Panc1 (cell line): ENCODE measurements at places on chromosomes 5 and 9.

DNA sequence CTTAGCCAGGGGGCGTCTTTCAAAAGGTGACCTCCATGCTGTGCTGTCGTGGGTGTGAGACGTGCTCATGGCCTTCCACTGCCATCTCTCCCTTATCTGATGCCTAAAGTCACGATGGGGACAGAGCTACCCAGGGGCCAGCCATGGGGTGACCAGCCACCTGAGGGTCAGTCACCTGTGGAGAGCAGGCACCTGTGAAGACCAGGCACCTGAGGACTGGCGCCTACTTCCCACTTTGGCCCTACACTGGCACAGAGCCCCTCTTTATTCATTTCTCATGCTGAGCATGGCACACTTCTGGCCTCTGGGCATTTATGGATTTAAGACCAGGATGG is 6.4 kb upstream of the EXOC3 start:
- no peak for DNase-seq
- no peaks in the 10 kb centered on the region for H3K4me1 ChIP-seq
- no peak overlapping the region for H3K4me3 ChIP-seq
- H3K36me3 ChIP-seq = no peaks in the 10 kb centered on the region
- no peak overlapping the region for H3K27ac ChIP-seq

DNA sequence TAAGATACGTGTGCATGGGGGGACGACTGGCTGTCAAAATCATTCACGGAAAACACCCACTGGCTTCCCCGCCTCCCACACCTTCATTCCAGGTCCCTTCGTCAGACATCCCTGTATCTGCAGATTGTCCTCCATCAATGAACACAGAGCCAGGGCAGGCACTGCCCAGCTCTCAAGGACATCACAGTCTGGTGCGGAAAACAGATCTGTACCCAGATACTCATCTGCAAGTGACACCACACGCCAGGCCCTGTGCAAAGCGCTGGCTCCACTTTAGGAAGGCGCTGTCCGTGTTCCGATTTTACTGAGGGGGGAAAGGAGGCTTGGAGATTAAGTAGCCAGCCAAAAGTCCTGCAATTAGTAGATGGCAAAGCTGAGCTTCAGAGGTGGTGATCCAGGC is 72.3 kb downstream of the OLFM1 start:
- no peak for DNase-seq
- no peak overlapping the region for H3K27ac ChIP-seq
- peaks cover 3% of the 10 kb centered on the region; the same call in 1 of the 2 replicates for H3K27me3 ChIP-seq
- H3K4me3 ChIP-seq = no peak overlapping the region
- H3K36me3 ChIP-seq = no peaks in the 10 kb centered on the region

DNA sequence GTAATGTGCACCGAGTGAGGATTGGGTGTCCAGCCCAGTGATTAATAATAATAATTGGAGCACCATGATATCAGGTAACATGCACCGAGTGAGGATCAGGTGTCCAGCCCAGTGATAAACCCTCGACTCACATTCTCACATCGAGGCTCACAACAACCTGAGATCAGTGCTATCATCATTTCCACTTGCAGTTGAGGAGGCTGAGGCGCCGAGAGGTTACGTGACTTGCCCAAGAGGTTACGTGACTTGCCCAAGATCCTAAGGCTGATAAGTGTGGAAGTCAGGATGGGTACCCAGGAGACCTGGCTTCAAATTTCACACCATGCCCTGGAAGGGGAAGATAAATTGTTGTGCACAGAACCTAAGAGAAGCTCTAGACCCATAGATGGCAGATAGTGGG is 189.4 kb downstream of the MED10 start:
- no peaks in the 10 kb centered on the region for H3K36me3 ChIP-seq
- no peak for DNase-seq
- H3K27me3 ChIP-seq = no peaks in the 10 kb centered on the region; the same call in 1 of the 2 replicates
- no peak overlapping the region for H3K4me3 ChIP-seq

DNA sequence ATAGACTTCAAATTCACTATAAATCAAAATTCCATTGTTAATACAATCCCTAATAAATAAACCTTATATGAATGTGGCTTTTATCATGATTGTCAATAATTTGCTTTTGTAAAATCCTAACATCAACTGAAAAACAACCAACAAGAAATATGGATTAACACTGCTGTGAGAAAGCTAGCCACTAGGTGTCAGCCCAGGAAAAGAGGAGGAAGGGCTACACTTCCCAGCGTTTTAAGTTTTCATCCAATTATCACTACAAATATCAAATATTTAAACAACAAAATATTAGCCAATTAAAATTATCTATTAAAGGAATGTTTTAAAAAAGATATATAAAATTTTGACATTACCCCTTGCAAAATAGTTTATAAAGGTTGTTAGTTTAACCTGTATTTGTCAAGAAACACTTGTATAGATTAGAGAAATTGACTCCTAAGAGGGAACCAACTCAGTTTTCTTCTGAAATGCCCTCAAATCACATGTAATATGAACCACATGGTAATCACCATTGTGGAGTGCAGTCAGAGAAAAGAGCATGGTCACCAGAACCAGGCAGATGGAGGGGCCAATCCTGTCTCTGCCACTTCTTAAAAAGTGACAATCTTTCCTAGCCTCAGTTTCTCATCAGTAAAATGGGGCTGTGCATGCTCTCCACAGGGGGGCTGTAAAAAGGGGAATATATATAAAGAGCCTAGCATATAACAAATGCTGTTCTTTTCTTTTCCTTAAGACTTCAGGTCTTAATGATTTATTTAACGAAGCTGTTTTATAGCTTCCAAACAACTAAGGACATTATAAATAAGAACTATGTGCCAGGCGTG is 188.2 kb downstream of the CRB2 start:
- H3K27ac ChIP-seq = no peak overlapping the region
- peak; percentile 10 for DNase-seq
- no peaks in the 10 kb centered on the region for H3K27me3 ChIP-seq
- H3K36me3 ChIP-seq = no peaks in the 10 kb centered on the region
- no peaks in the 10 kb centered on the region for H3K4me1 ChIP-seq
- H3K4me3 ChIP-seq = no peak overlapping the region

GRCh38 chr9:113515862-113516261 is 52.3 kb downstream of the RGS3 start:
- H3K4me1 ChIP-seq = no peaks in the 10 kb centered on the region
- H3K4me3 ChIP-seq = no peak overlapping the region
- no peaks in the 10 kb centered on the region for H3K27me3 ChIP-seq

GRCh38 chr5:168961681-168962080 is 339.3 kb downstream of the SLIT3 start:
- no peaks in the 10 kb centered on the region for H3K4me1 ChIP-seq
- H3K27me3 ChIP-seq = no peaks in the 10 kb centered on the region
- H3K4me3 ChIP-seq = no peak overlapping the region

DNA sequence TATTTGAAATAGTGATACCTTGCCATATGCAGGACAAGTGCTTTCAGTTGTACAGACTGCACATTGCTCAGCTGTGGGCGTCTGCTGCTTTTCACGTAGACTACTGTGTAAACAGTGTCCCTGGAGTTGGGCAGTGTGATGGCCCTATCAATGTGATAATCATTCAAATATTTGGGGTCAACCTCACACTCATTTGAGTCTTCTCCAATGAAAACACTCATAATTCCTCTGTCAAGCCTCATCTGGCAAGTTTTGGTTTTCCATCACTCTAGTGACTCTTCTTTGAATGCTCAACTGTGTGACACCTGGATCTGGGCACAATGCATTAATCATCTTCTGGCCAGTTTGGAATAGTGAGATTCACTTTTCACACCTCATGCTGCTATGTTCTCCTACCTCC is 64.4 kb downstream of the UGCG start:
- DNase-seq = no peak
- H3K27ac ChIP-seq = peak overlapping the region; percentile 82
- no peaks in the 10 kb centered on the region for H3K36me3 ChIP-seq
- no peak overlapping the region for H3K4me3 ChIP-seq
- no peaks in the 10 kb centered on the region for H3K27me3 ChIP-seq

DNA sequence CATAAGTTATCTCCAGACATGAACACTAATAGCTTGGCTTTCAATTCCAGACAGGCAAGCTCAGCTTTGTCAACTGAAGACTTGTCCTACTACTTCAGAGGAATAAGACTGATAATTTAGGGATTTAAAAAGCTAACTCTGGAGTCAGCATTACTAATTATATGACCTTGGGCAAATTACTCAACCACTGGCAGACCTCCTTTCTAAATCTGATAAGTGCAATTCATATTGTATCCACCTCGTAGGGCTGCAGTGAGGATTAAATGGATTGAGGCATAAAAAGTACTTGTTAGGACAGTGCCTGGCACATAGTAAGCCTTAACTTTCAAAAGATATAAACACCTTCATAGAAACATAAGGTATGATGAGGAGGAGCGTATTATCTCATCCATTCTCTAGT is 104.4 kb downstream of the KLHL3 start:
- no peaks in the 10 kb centered on the region for H3K27me3 ChIP-seq
- no peaks in the 10 kb centered on the region; the same call in 1 of the 2 replicates for H3K4me1 ChIP-seq
- H3K27ac ChIP-seq = no peak overlapping the region
- no peaks in the 10 kb centered on the region for H3K36me3 ChIP-seq
- no peak overlapping the region for H3K4me3 ChIP-seq
- DNase-seq = no peak

DNA sequence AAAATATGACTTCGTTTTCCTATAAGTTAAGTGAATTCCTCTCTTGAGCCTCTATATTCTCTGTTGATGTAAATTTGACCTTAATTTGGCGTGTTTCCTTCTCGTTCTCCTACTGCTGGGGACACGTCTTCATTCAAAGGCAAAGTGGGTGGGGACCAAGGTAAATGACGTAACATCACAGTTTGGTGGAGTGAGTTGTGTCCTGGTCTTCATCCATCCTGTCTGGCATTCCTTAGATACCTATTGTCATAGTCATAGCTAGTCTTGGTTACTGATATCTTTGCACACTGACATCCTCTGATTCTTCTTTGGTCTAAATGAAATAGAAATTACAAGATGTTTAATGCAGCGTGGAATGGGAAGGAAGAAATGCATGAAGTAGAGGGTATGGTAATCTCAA is 108.5 kb downstream of the NNT start:
- H3K4me3 ChIP-seq = no peak overlapping the region
- no peak for DNase-seq
- no peak overlapping the region for H3K27ac ChIP-seq

DNA sequence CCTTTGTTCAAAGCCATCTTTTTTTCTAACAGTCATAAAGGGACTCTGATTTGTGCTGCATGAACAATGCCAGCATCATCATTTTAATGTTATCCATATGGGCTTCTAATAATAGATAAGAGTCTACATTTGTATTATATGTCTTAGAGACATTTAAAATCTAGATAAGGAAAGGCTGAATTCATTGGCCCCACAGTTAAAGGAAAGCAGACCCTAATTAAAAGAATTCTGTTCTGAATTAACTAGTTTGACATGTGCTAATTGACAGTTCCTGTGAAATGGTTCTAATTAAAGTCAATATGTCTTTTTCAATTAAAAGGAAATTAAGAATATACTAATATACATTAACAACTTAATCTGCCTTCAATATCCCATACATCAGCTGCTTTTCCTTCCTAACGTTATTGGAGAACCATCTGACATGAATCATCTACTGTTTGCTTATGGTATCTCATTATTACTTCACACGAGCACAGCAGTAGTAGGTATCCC is 104.7 kb downstream of the NR2F1-AS1 start:
- no peak overlapping the region for H3K4me3 ChIP-seq
- no peaks in the 10 kb centered on the region; the same call in 1 of the 2 replicates for H3K4me1 ChIP-seq
- H3K36me3 ChIP-seq = no peaks in the 10 kb centered on the region
- no peak overlapping the region for H3K27ac ChIP-seq
- DNase-seq = no peak

GRCh38 chr9:125494653-125494915 is 212.4 kb downstream of the MAPKAP1 start:
- DNase-seq = no peak
- no peaks in the 10 kb centered on the region for H3K27me3 ChIP-seq
- no peak overlapping the region for H3K4me3 ChIP-seq
- H3K4me1 ChIP-seq = no peaks in the 10 kb centered on the region

GRCh38 chr5:2544003-2544402 is 207.5 kb downstream of the IRX2 start:
- H3K4me1 ChIP-seq = no peaks in the 10 kb centered on the region
- peaks cover 2% of the 10 kb centered on the region; the same call in 1 of the 2 replicates for H3K27me3 ChIP-seq
- DNase-seq = no peak
- H3K4me3 ChIP-seq = no peak overlapping the region
- no peaks in the 10 kb centered on the region for H3K36me3 ChIP-seq
- H3K27ac ChIP-seq = no peak overlapping the region

DNA sequence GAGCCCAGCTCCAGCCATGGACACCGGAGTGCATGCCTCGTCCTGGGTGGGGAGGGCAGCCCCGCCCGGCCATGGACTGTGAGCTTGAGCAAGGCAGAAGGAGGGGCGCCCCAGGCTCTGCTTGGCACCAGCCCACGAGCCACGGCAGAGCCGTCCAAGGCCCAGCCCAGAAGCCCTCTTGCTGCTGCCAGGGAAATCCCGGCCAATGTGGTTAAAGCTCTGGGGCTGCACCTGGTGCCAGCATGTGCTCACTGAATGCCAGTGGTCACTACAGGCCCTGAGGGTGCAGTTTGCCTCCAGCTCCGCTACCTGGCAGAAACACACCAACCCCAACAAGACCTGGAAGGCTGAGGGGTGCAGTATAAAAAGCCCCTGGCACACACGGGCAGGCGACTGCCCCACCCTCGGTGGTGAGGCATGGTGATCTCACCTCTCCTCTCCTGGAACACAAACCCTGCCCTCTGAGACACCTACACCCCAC is 11.8 kb downstream of the BRD3 start:
- H3K4me3 ChIP-seq = no peak overlapping the region
- no peak for DNase-seq
- H3K27ac ChIP-seq = no peak overlapping the region
- peaks cover 2% of the 10 kb centered on the region; the same call in 1 of the 2 replicates for H3K4me1 ChIP-seq
- no peaks in the 10 kb centered on the region for H3K27me3 ChIP-seq

DNA sequence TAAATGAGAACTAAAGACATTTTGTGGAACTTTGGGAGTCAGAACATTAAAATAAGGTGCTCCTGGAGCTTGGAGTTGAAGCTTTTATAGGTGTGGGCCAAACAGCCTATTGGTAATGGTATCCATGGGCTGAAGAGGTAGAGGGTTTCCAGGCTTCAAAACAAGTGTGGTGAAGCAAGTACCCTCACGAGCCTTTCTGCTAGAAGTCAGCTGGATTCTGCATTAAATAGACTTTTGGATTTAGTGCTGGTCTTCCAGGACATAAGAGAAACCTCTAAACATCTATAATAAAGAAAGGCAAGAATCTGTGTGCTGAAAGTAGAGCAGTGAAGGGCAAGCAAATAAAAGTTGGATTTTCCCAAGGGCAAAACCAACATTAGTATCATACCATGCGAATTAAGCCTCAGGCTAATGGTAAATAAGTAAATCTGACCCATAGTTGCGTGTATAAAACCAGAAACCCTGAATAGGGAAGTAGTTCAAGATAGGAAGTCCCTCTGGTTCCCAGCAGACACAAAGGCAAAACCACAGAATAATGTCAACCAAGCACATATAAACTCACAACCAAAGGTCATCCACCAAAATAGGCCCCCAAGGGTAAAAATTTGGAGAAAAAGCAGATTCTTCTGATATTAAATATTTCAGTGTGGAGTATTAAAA is 306.3 kb downstream of the TLE4 start:
- H3K27ac ChIP-seq = no peak overlapping the region
- no peaks in the 10 kb centered on the region for H3K36me3 ChIP-seq
- no peak overlapping the region for H3K4me3 ChIP-seq
- DNase-seq = no peak
- no peaks in the 10 kb centered on the region for H3K4me1 ChIP-seq
- H3K27me3 ChIP-seq = no peaks in the 10 kb centered on the region
